Activated naive CD8-positive, alpha-beta T cell treated with anti-CD3 and anti-CD28 coated beads, Interleukin-2, amount 10 ng/mL, durations not matched to agents 7 days and 5 days (primary cell): ENCODE measurements at places on chromosomes 11 and 22. TPM values are rescaled to one million over a fixed set of nuclear protein-coding genes. Genes with fewer than 3 reads are reported as not detected.

The TRPM5 gene
- not detected for total RNA-seq

The FGF4 gene
- not detected for total RNA-seq

The DEUP1 gene
- not detected for total RNA-seq

The OVOL1 gene
- total RNA-seq: 0.17 TPM
